ENCODE measurements at places on chromosomes 13 and 19.

GRCh38 chr13:75174481-75174880, 307.5 kb downstream of the TBC1D4 start:
- no peak for DNase-seq

GRCh38 chr13:107043021-107043956, 475.4 kb upstream of the ARGLU1 start:
- DNase-seq, result no peak

GRCh38 chr13:45941261-45941660, 89.7 kb upstream of the SIAH3 start:
- DNase-seq, result no peak

DNA sequence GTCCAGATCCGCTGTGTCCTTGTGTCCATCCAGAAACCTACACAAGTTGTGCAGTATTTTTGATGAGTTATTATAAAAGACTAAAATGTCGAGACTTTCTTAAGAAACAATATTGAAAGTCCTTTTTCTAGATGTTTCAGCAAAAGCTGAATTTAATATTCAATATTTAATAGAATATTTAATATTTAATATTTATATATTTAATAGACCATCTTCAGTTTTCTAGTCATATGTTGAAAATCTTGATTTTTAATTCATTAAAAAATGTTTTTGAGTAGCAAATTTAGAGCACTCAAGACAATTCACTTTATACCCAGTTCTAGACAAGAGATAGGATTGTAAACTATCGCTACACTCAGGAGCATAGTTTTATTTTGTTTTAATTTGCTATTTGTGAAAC, 447.8 kb downstream of the SLITRK5 start:
- no peak for DNase-seq

DNA sequence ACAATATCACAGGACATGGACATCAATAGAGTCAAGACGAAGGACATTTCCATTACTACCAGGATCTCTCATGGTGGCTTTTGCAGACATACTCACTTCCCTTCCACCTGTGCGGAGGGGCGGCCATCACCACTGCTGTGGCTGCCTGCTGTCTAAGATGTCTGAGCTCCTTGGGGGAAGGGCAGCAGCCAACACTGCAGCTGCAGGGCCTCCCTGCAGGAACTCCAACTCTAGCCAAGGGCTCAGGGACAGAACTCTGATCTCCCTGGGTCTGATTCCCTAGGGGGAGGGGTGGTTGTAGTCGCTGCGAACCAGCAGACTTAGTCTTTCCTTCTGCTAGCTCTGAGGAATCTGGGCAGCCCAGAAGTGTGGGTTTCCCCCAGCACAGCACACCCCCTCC, 78.9 kb upstream of the ANKRD10 start:
- DNase-seq, result no peak

DNA sequence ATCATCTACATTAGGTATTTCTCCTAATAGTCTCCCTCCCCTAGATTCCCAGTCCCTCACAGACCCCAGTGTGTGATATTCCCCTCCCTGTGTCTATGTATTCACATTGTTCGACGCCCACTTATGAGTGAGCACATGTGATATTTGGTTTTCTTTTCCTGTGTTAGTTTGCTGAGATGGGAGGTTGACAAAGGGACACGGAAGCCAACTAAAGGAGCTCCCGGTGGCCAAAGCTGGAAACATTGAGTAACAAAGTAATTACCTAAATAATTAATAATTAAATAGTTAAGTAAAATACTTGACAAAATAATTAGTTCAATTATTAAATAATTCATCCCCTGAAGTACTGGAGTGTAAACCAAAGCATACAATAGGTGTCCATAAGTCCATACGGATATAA, 1.7 kb upstream of the PRR20A start:
- no peak for DNase-seq

GRCh38 chr19:36046443-36047050, 7.5 kb downstream of the THAP8 start:
- DNase-seq, result no peak
